ENCODE measurements at places on chromosomes 3 and 15.

DNA sequence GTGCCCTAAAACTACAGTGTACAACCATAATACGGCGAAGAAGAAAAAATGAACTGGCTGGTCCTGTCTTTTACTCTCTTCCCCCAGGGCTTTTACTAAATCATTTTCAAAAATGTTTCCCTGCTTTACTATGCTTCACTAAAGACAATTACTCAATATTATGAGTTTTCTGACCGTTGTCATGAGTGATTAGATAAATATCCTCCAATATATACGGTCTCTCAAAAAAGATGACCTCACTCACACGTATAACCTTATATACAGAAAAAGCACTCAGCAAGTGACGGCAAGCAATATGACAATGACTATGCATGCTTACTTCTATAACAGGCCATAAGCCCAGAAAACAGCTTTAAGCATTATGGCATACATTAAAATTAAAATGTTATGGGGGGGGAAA lies 60.5 kb downstream of the TBL1XR1 start:
- DNase-seq: no peak

GRCh38 chr15:87045746-87046145 lies 966.1 kb downstream of the AGBL1 start:
- DNase-seq: no peak

GRCh38 chr3:42988566-42988965 lies 9.5 kb downstream of the GASK1A start:
- no peak for DNase-seq

DNA sequence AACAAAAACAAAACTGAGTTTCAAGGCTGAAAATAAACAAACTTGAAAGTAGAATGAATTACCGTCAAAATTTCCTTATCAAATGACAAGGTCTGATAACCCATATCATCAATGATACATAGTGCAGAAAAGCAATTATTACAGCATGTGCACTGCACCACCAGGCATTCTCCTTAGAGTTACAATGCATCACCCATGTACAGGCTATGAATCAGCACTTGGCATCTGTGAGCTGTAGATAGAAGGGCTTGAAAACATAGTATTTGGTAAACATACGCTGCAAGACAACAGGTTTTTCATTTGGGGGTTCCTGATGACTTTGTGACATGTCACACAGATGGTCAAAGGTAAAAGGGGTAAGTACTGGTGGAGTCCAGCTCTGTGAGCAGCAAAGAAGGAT lies 265.1 kb downstream of the CTNNB1 start:
- DNase-seq: no peak

- DNase-seq: no peak
These were observed 262.9 kb downstream of the ZMAT3 start for GRCh38 chr3:178808748-178809147.

- DNase-seq: no peak
These were observed 334.3 kb upstream of the CTDSPL start for GRCh38 chr3:37527361-37527760.

Measured in liver (tissue), 10 donors.